ENCODE measurements at places on chromosomes 5 and 9.

GRCh38 chr5:53730943-53731342 is 170.5 kb downstream of the NDUFS4 start:
- DNase-seq, result peak; percentile 58

DNA sequence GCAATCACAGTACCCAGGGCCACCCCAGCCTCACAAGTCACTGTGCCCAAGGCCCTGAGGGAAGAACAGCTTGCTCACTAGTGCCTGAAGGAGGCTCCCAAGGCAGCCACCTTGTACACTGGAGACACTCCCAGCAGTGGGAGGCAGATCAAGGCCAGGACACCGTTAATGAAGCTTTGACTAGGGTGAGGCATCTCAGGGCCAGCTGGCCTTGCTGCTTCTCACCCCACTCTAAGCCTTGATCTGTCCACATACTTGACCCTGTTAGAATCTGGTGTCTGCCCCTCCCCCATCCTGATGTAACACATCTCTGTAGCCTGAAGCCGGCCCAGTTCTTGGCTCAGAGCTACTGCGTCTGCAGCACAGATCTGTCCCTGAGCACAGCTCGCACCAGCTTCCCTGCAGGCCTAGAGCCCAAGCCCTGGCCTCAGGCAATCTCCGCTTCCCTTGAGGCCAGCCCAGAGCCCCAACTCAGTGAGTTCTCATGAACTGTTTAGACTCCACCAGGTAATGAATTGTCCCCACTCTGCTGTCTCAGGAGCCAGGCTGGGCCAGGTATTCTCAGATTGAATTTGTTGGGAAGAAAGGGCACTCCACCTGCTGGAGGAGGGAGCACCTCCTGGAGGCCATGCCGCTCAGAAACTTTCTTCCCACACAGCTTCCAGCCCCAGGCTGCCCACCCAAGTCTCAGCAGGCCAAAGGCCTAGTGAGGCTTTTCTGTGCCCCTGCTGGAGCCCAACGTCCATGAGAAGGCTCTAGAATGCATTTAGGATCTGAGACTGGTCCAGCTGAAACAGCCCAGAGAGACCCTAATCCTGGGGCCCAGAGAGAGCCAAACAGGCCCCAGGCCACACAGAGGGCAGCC is 13.4 kb upstream of the JADE2 start:
- DNase-seq, result no peak

GRCh38 chr9:127561491-127562278 is 50.4 kb upstream of the STXBP1 start:
- no peak for DNase-seq

GRCh38 chr5:169450464-169450863 is 133.1 kb upstream of the SPDL1 start:
- DNase-seq, result no peak

- DNase-seq, result no peak
Measured at GRCh38 chr5:76859591-76860247, 9.9 kb downstream of the S100Z start.

DNA sequence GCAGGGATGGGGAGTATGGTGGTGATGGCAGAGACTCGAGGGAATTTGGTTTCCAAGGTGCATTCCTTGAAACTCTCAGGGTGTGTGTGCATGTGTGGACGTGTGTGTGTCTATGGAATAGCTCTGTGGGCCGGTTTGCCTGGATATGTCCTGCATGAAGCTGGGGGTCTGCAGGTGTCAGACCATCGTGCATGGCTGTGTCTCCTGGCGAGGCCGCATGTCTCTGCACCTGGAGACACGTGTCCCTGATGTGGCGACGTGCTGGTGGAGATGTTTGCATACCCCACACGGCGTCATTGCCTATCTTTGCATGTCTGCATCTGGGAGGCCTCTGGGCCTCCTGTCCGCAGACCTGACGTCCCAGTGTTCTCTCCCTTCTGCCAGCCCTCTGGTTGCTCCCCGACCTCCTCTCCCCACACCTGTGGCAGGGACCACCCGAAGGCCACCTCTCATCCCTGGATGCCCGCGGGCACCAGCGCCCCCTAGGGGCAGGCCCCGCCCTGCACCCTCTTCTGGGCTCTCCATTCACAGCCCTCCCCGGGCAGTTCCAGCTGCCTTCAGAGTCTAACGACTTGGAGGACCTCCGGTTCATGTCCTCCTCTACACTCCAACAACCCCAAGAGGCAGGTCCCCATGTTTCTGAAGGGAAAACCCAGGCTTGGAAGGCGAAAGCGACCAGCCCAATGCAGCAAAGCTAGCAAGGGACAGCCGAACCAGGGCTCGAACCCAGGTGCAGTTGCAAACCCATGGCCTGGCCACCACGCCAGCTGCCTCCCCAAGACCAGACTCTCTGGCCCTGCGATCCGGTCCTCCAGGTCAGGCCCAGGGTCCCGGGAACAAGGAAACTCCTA is 88.6 kb downstream of the LMX1B start:
- no peak for DNase-seq

DNA sequence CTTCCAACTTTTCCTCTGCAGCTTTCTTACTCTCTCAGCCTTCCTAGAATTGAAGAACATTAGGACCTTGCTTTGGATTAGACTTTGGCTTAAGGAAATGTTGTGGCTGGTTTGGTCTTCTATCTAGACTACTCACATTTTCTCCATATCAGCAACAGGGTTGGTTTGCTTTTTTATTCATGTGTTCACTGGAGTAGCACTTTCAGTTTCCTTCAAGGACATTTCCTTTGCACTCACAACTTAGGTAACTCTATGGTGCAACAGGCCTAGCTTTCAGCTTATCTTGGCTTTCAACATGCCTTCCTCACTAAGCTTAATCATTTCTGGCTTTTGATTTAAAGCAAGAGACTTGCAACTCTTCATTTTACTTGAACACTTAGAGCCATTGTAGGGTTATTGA is 153.1 kb downstream of the CCDC192 start:
- DNase-seq, result no peak

DNA sequence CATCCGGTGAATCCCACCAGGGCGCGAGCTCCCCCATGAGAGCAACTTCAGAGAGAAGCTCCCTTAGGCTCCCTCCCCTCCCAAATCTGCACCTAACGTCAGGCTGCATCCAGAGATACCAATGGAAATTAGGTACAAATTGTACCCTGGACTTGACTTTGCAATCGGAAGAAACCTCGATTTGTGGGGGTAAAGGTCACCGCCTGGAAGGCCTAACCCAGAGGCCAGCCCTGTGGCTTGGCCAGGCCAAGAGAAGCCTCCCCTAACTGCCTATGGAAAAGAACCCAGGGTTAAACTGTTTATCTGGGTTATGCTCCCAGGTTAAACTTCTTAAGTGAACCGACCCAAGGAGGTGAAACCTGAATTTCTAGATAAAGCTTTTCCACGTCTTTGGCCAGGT is 80.4 kb downstream of the GTF3C4 start:
- DNase-seq, result no peak
